ENCODE measurements at places on chromosomes 16 and 17.

DNA sequence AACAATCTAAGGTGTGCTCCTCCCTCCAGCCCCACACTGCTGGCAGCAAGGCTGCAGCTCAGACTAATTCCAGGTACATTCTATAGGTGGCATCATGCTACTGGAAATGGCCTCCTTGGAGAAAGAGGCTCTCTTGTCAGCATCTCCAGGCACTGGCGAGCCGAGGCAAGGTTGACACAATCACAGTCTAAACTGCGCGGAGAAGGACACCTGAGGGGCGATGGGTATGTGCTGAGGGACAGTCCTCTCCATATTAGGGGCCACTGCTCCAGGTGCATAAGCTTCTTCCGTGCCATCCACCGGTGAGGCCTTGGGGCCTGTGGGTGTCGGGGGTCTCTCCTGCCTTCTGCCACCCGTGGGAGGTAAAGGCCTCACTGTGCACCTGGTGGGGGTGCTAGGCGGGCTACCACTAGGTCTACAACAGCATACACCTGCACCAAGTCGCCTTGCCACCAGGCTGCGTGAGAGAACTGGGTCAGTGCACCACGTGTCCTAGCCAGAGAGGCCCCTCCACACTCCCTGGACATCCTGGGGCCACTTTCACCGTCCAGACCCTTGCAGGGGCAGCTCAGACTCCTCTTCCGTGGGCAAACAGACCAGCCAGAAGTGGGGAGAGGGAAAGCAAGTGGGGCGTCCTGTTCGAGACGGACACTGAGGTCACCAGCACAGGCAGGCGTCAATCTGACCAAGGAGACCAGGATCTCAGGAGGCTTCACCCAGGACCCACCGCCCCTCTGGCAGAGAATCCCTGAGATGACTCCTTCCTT, 12.1 kb upstream of the CBX8 start:
- no peak for DNase-seq

- no peak for DNase-seq
Measured at GRCh38 chr17:36085765-36086164, 4.2 kb downstream of the CCL3 start.

- DNase-seq, result no peak
Measured at GRCh38 chr16:24807301-24807700, 38.5 kb upstream of the SLC5A11 start.

GRCh38 chr17:76199469-76199868, 40.8 kb downstream of the RNF157 start:
- no peak for DNase-seq

GRCh38 chr17:2695243-2695960, 16.2 kb downstream of the CLUH start:
- no peak for DNase-seq

- no peak for DNase-seq
Measured at GRCh38 chr17:7755095-7755890, 37.7 kb downstream of the DNAH2 start.

GRCh38 chr17:39239640-39240314, 14.0 kb upstream of the STAC2 start:
- peak; percentile 57 for DNase-seq

GRCh38 chr16:81713796-81714195, 65.3 kb upstream of the PLCG2 start:
- DNase-seq, result no peak

DNA sequence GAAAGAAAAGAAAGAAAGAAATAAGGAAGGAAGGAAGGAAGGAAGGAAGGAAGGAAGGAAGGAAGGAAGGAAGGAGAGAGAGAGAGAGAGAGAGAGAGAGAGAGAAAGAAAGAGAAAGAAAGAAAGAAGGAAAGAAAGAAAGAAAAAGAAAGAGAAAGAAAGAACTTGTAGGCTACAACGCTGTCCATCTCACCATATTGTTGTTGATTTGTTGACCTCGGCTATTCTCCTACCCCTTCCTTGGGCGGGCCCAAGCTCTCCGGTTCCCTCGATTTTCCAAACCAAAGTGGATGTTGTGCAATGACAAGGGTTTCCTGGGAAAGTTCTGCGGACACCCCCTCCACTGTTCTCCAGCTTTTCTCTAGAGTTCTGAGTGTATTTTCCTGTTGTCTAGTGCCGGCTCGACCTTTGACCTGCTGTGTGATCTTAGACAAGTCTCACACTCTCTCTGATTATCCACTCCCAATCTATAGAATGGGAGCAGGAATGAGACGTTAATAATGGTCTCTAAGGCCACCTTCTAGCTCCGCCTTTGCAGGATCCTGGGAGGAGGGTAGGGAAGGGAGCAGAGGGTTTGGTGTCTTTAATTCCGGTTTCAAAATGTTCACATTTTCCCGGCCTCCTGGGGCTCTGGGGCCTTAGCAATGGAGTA, 1.6 kb downstream of the IRX6 start:
- no peak for DNase-seq

DNA sequence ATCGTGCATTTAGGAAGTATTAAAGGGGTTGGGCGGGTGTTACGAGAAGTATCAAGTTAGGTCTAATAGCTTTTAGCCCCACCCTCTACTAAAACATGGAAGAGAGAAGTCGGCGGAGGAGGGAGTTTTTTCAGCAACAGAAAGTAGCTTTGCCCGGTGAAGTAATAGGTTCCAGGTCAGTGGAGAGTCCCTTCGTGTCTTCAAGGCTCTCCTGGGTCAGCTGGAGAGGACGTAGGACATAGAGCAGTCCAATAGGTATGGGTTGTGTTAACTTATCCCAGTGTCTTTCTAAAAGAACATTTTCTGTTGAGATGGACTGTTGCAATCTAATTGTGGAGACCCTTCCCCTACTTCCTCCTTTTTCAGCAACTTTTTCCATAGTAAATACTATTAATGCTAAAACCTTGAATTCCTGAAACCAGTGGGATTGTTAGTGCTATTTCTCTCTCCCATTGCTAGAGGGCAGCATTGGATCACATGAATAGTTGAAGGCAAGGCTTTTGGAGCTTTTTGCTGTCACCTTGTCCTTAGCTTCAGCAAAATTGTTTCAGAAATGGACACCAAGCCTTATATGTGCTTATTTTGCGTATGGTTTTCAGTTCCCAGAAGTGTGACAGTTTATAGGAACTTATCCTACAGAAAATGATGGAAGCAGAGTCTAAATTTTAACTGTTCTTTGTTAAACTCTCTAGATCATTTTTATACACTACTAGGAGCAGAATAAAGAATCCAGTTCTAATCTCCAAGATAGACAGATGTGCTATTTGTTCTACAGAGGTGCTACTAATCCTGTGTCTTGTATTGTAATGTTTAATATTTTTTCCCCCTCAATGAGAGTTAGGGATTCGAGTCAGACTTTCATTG, 38.4 kb downstream of the UTP18 start:
- DNase-seq, result no peak

Data from stimulated activated CD4-positive, alpha-beta T cell treated with anti-CD3 and anti-CD28 coated beads, Interleukin-2, amount 100 ng/mL, for 48 hours (primary cell).